ENCODE measurements at places on chromosomes 6 and 20.

DNA sequence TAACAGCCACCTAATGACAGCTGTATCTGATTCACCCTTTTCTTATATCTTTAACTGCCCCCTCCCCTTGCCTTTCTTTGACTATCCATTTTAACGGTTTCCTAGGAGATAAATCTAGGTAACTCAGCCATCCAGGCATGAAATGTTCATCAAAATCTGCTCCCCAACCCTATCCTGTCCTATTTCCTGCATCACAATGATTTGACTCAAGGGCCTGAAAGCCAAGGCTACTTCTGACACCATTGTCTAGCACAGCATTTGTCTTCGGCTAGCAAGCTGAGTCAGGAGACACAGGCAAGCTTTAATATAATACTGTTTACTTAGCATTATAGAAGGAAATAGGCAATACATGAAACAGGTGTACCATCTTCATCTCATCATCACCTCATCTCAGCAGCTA, 31.6 kb upstream of the MANEA start:
- peaks cover 2% of the 10 kb centered on the region for H3K27me3 ChIP-seq
- no peak overlapping the region for H3K27ac ChIP-seq
- H3K4me3 ChIP-seq, result no peak overlapping the region

DNA sequence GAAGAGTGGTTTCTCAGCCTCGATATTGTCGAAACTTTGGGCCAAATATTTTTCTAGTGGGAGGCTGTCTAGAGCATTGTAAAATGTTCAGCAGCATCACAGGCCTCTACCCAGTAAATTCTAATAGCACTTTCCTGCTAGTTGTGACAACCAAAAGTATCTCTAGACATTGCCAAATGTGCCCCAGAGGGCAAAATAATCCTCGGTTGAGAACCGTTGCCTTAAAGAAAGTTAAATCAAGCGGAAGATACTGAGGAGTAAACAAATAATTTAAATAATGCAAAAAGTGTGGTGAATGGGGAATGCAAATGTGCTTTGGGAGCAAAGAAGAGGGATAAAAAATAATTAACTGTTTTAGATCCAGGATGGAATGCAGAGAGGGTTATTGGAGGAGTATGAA, 106.4 kb upstream of the ASCC3 start:
- no peaks in the 10 kb centered on the region for H3K4me1 ChIP-seq
- no peak overlapping the region for H3K4me3 ChIP-seq
- DNase-seq, result no peak
- no peaks in the 10 kb centered on the region for H3K36me3 ChIP-seq
- peaks cover 2% of the 10 kb centered on the region for H3K27me3 ChIP-seq

- no peaks in the 10 kb centered on the region for H3K36me3 ChIP-seq
- no peak overlapping the region for H3K4me3 ChIP-seq
- H3K27me3 ChIP-seq, result peaks cover 5% of the 10 kb centered on the region
Observed at GRCh38 chr6:161274898-161275297, 1.0 kb upstream of the AGPAT4 start.

GRCh38 chr20:50891138-50891537, 40.1 kb downstream of the ADNP start:
- peak overlapping the region; percentile 2 for H3K27ac ChIP-seq
- H3K36me3 ChIP-seq, result peaks cover 37% of the 10 kb centered on the region
- peaks cover 5% of the 10 kb centered on the region for H3K4me1 ChIP-seq
- H3K4me3 ChIP-seq, result no peak overlapping the region
- H3K27me3 ChIP-seq, result no peaks in the 10 kb centered on the region
- no peak for DNase-seq

DNA sequence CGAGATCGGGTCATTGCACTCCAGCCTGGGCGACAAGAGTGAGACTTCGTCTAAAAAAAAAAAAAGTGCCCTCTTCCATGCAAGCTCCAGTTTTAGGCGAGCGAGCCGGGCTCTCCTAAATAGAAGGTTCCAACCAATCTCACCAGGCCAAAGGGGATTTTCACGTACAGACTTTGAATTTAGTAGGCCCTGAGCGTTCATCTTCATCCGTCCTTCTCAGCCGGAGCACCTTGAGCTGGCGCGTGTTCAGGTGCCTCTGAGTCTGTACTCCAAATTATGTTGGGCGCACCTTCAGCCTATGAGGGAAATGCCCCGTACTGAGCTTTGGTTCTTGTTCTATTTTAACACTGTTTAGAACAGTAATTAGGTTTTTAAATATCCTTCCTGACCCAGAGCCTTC, 817 bp upstream of the TAP2 start:
- no peak for DNase-seq
- peaks cover 66% of the 10 kb centered on the region for H3K36me3 ChIP-seq
- H3K27ac ChIP-seq, result peak overlapping the region; percentile 100
- peak overlapping the region; percentile 72 for H3K4me3 ChIP-seq

GRCh38 chr6:109653264-109653663, 37.7 kb downstream of the AK9 start:
- no peaks in the 10 kb centered on the region for H3K27me3 ChIP-seq
- H3K36me3 ChIP-seq, result peaks cover 4% of the 10 kb centered on the region
- no peak overlapping the region for H3K27ac ChIP-seq
- H3K4me1 ChIP-seq, result peaks cover 2% of the 10 kb centered on the region

DNA sequence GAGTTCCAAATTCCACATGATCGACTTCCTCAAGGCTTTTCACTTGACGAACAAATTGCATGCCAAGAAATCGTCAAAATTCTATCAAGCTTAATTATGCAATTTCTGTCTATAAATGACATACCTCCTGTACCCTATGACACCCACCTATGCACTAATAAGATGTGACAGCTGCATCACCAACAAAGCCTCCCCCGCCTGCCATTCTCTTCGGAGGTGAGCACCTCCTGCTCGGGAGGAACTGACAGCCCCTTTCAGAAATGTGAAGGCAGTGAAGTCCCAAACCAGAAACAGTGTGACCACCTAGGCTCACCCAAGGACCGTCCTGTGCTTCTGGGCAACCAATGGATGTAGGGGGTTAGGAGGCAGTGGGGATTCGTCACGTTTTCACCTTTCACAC, 37.1 kb downstream of the GPR6 start:
- no peak for DNase-seq
- H3K27ac ChIP-seq, result no peak overlapping the region
- H3K4me3 ChIP-seq, result no peak overlapping the region

- peak; percentile 87 for DNase-seq
- H3K27ac ChIP-seq, result peak overlapping the region; percentile 95
- no peaks in the 10 kb centered on the region for H3K27me3 ChIP-seq
Observed at GRCh38 chr6:151390851-151391470, 398 bp downstream of the ZBTB2 start.

GRCh38 chr20:60352017-60352416, 393.8 kb downstream of the CDH26 start:
- H3K27me3 ChIP-seq, result no peaks in the 10 kb centered on the region

GRCh38 chr6:167699141-167699931, 127.4 kb upstream of the AFDN start:
- DNase-seq, result peak; percentile 65
- peak overlapping the region; percentile 72 for H3K4me3 ChIP-seq
- H3K27me3 ChIP-seq, result peaks cover 36% of the 10 kb centered on the region
- peak overlapping the region; percentile 95 for H3K27ac ChIP-seq
- H3K36me3 ChIP-seq, result no peaks in the 10 kb centered on the region

GRCh38 chr20:3876676-3877075, 12.5 kb upstream of the PANK2 start:
- H3K27me3 ChIP-seq, result no peaks in the 10 kb centered on the region
- DNase-seq, result no peak
- no peak overlapping the region for H3K27ac ChIP-seq
- peaks cover 13% of the 10 kb centered on the region for H3K36me3 ChIP-seq
- peaks cover 2% of the 10 kb centered on the region for H3K4me1 ChIP-seq

- DNase-seq, result no peak
- H3K4me1 ChIP-seq, result no peaks in the 10 kb centered on the region
- peaks cover 3% of the 10 kb centered on the region for H3K27me3 ChIP-seq
Observed at GRCh38 chr6:40894962-40895799, 143.8 kb downstream of the UNC5CL start.

DNA sequence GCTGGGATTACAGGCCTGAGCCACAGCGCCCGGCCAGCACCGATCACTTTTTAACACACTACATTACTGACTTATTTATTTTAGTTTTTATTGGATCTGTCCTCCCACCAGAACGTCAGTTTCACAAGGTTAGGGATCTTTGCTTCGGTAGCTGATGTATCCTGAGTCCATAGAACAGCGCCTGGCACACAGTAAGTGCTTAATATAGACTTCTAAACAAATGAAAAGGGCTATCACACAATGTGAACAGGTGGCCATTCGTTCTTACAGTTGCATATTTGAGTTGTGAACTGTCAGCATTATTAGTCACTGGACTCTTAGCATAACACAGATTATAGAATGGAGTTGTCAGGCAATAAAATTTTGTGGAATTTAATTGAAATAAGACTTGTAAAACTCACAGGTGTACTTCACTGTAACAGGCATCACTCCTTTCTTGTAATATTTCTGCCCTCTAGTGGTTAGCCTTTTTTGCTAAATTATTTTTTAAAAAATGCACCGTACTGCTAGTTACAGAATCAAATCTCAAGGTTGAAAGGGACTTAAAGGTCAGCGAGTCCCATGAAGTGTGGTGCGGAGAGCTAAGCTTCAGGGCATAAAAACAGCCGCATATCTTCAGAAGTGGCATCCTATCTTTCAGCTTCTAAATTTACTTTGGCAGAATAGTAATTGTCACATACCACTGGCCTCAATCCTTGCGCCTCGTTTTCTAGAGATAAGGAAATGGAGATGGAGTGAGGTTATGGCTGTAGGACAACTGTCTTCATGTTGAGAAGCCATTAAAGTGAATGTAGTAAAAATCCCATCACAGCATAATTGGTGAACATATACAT, 3.4 kb upstream of the TBC1D7 start:
- no peak overlapping the region for H3K4me3 ChIP-seq
- H3K4me1 ChIP-seq, result peaks cover 24% of the 10 kb centered on the region
- no peaks in the 10 kb centered on the region for H3K36me3 ChIP-seq
- no peak for DNase-seq
- H3K27ac ChIP-seq, result no peak overlapping the region

DNA sequence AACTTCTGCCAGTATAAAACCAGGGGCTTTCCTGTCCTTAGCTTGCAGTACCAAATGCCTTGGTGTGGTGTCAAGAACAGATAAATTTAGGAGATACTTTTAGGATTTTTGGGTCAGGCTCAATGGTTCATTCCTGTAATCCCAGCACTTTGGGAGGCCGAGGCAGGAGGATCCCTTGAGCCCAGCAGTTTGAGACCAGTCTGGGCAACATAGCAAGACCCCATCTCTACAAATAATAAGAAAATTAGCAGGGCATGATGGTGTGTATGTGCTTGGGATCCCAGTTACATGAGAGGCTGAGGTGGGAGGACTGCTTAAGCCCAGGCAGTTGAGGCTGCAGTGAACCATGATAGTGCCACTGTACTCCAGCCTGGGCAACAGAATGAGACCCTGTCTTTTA, 3.2 kb upstream of the ZBTB12 start:
- peaks cover 8% of the 10 kb centered on the region for H3K4me1 ChIP-seq
- no peak overlapping the region for H3K27ac ChIP-seq
- no peak overlapping the region for H3K4me3 ChIP-seq
- no peaks in the 10 kb centered on the region for H3K36me3 ChIP-seq

DNA sequence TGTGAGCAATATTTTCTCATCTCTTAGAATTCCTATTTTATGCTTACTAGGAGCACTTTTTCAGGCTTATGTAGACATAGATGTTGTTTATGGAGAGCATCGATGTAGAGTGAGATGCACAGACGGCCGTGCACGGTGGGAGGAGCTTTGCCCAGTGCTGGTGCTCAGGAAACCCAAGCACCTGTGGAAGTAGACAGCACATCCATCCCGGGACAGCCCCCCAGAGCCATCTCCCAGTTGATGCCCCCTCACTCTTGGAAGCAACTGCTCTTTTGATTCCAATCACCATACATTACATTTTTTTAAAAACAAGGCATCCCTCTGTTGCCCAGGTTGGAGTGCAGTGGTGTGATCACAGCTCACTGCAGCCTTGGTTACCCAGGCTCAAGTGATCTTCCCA, 143.7 kb downstream of the SMOC2 start:
- H3K4me3 ChIP-seq, result no peak overlapping the region
- no peak for DNase-seq
- no peaks in the 10 kb centered on the region for H3K36me3 ChIP-seq
- H3K27ac ChIP-seq, result no peak overlapping the region
- H3K27me3 ChIP-seq, result peaks cover 2% of the 10 kb centered on the region

- no peak overlapping the region for H3K27ac ChIP-seq
- H3K27me3 ChIP-seq, result peaks cover 53% of the 10 kb centered on the region
- DNase-seq, result no peak
- H3K4me1 ChIP-seq, result no peaks in the 10 kb centered on the region
Observed at GRCh38 chr20:62476056-62476838, 452 bp upstream of the GATA5 start.

GRCh38 chr6:41625442-41625841, 12.8 kb upstream of the MDFI start:
- peak overlapping the region; percentile 9 for H3K4me3 ChIP-seq
- DNase-seq, result no peak
- H3K36me3 ChIP-seq, result no peaks in the 10 kb centered on the region
- peaks cover 9% of the 10 kb centered on the region for H3K4me1 ChIP-seq

All from activated naive CD8-positive, alpha-beta T cell treated with anti-CD3 and anti-CD28 coated beads, Interleukin-2, amount 10 ng/mL, durations not matched to agents 7 days and 5 days (primary cell).